Upper lobe of right lung (tissue), 1 donor: ENCODE measurements at places on chromosomes 12 and 14.

GRCh38 chr14:98580131-98580678 is 691.8 kb downstream of the BCL11B start:
- DNase-seq, result no peak

GRCh38 chr12:101599311-101599710 is 4.5 kb downstream of the MYBPC1 start:
- no peak for DNase-seq

GRCh38 chr12:115801871-115802270 is 475.6 kb downstream of the MED13L start:
- DNase-seq, result no peak

GRCh38 chr14:33186656-33187055 is 248.0 kb downstream of the NPAS3 start:
- DNase-seq, result no peak

DNA sequence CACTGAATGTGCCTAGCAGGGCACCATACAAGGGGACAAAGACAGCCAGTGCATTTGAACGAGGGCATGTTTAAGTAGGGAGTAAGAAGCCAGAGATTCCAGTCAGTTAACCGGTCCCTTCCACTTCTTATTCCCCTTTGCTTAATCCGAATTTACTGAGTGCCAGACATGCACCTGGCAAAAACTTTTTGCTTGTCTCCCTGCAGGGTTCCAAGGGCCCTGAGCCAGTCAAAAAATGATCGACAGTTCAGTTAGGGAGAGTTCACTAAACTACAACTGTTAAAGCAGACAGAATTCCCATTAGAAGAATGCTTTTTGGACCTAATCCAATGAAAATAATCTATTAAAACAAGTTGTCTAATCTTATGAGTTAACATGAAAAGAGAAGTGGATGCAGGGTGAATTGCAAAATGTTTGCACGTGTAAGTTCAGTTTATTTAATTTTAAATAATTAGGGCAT is 193.8 kb downstream of the TMTC2 start:
- no peak for DNase-seq

DNA sequence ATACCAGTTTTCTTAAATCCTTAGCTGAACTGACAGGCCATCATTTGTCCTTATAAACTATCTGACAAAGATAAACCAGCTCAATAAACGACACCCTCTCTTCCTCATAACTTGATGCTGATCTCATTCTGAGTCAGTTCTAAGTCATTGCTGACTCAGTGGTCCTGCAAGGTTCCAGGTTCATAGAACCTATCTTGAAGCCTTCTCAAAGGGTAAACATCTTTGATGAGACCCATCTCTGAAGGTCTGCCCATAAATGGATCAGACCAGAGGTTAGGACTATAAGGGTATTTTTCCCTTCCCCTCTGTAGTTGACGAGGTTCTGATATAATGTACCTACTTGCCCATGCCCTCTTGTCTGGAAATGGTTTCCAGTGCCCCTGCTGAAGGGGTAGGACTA is 11.9 kb downstream of the NAA25 start:
- no peak for DNase-seq

DNA sequence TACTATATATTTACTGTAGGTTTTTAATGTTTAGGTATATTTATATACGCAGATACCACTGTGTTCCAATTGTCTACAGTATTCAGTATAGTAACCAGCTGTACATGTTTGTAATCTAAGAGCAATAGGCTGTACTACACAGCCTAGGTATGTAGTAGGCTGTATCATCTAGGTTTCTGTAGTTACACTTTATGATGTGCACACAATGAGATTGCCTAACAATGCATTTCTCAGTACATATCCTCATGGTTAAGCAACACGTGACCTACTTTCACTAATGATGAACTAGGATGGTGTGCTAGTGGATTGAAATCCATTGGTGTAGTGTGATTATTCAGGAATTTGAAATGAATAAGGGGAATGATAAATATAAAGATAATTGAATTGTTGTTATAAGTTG is 77.7 kb downstream of the ETNK1 start:
- DNase-seq, result no peak

- DNase-seq, result no peak
These were observed 35.2 kb upstream of the DLK1 start for GRCh38 chr14:100691395-100692056.

- no peak for DNase-seq
These were observed 779.0 kb upstream of the FLRT2 start for GRCh38 chr14:84750763-84751554.

GRCh38 chr12:39587225-39587624 is 32.4 kb downstream of the ABCD2 start:
- DNase-seq, result no peak

GRCh38 chr12:32895688-32896431 is 717 bp downstream of the PKP2 start:
- no peak for DNase-seq
